ENCODE measurements at places on chromosomes 5 and 9. TPM values are rescaled to one million over a fixed set of nuclear protein-coding genes. Genes with fewer than 3 reads are reported as not detected.

SLC1A1 gene
- total RNA-seq = 0.14 TPM

SAXO1 gene
- not detected for total RNA-seq

DNA sequence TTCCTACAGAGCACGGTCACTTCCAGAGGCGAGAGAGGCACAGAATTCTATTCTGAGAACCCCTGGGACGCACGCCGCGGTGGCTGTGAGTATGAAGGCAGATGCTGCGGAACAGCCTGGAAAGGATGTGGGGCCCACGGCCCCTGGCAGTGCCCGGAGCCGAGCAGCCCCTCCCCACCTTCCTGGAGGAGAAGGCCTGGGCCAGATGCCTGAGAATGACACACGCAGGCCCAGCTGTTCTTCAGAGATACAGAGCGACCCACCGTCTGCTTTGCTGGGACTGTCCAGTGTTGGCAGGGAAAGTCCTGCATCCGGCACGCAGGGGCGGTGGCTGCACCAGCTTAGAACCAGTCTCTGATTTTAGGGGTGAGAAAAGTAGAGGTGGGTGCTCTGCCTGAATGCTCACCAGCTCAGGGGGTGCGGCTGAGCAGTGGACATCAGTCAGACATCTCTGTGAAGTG, 116.7 kb upstream of the LPCAT1 start:
- DNase-seq = no peak

GRCh38 chr9:120153258-120153657, 426.7 kb downstream of the CDK5RAP2 start:
- DNase-seq = no peak

DNA sequence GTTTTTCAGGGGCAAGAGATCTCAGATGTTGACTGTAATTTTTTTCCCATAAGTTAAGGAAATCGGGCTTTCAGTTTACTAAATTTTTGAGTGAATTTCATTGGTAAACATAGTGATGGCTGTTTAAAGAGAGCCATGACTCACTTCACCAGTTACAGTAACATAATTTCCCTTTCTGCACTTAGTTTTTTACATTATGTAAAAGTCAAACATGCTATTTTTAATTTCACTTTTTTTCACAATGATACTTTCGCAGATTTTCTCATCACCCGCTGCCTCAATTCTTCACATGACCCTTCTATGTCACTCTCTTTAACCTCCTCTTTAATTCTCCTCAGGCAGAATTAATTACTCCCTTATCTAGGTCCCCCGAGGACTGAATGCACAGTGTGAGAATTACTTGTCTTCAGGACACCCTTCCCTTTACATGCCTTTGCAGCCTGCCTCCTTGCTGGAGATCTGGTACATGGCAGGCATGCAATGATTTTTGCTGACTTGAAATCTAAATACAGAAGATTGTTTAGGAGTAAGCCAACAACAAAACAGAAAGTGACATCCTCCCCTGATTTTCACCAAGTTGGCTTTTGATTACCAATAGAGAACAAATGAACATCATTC, 217.5 kb upstream of the S1PR3 start:
- DNase-seq = no peak

- DNase-seq = no peak
These were observed 275.3 kb downstream of the GADD45G start for GRCh38 chr9:89880161-89880560.

DNA sequence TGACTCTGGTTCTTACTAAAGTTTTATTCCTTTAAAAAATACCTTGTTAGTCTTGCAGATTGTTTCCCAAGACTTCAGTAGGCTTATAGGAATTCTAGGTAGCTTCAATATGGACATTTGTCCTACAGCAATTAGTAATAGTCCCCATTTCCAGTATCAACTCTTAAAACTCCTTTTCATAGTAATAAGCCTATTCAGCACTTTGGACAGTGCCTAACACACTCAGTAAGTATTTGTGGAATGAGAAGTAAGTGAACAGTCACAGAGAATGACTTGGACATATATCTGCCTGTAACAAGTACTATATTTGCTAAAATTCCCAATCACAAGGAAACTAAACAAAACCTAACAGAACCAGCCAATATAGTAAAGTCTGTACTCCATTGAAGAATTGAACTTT, 1291.8 kb upstream of the DMAC1 start:
- no peak for DNase-seq
